ENCODE measurements at places on chromosomes 2 and 18.

DNA sequence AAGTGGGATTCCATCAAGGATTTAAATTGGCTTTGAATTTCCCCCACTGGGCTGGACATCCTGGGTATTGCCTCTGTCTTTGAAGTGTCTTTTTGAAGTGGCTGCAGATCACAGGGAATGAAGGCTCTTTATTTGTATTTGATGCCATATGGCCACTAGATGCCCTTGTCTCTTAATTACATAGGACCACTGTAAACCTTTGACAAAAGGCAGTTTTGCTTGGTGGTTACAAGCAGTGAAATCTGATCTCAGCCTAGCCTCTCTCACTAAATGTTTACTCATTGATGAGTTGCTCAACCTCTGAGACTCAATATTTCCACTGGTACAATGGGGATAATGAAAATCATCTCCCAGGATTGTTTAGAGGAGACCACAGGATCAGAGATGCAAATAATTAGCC lies 102.2 kb downstream of the INSIG2 start:
- DNase-seq: no peak

DNA sequence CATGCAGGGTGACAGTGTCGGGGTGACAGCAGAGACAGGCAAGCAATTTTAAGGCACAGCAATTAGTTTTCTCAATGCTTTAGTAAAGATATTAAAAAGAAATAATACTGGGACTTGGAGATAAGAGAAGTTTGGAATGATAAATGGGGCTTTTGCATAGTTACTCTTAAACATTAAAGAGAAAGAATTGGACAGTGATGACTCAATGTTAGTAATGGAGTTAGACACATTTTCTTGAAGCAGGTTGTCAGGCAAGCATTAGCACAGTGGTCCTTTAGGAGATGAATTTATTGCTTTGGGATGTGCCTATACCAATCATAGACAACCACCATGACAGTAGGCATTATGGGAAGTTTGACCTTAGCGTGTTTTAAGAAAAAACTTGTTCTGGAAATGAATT lies 228.3 kb upstream of the RAB12 start:
- DNase-seq: no peak

DNA sequence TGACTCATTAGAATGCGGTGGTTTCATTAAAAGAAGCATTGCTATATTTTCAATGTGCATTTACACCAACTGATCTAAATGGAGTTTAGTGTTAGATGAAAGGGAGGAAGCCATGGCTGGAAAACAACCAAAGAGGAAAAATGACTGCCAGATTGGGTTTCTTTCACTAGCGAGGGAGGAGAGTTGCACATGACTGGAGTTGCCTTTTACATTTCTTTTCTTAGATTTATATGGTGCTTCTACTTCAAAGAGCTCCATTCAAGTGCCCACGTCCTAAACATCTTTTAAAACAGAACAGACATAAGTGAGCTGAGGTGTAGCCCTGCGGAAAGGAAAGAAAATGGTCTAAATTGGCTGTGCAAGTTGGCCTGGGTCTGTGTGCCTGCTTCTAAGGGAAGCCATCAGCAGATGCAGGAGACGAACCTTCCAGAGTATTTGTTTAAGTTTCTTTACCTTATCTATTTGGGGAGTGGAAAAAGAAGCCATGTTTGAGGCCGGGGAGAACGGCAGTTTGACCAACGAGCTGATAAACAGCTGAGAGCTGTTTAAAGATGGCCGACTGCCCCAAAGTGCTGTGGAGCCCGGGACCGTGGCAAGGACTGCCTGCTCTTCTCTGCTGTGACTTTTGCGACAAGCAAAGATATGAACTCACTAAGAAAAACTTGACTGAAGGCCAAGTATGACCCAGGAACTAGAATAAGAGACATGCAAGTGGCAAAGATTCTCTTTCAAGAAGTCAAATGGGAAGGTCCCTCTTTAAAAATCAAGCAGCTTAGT lies 327.0 kb downstream of the ZNF516 start:
- no peak for DNase-seq

GRCh38 chr18:31672628-31673135 lies 11.7 kb downstream of the B4GALT6 start:
- no peak for DNase-seq

- no peak for DNase-seq
Measured at GRCh38 chr18:45232061-45232460, 383.2 kb upstream of the SLC14A2 start.

- no peak for DNase-seq
Measured at GRCh38 chr2:62208758-62209114, 12.8 kb downstream of the B3GNT2 start.

DNA sequence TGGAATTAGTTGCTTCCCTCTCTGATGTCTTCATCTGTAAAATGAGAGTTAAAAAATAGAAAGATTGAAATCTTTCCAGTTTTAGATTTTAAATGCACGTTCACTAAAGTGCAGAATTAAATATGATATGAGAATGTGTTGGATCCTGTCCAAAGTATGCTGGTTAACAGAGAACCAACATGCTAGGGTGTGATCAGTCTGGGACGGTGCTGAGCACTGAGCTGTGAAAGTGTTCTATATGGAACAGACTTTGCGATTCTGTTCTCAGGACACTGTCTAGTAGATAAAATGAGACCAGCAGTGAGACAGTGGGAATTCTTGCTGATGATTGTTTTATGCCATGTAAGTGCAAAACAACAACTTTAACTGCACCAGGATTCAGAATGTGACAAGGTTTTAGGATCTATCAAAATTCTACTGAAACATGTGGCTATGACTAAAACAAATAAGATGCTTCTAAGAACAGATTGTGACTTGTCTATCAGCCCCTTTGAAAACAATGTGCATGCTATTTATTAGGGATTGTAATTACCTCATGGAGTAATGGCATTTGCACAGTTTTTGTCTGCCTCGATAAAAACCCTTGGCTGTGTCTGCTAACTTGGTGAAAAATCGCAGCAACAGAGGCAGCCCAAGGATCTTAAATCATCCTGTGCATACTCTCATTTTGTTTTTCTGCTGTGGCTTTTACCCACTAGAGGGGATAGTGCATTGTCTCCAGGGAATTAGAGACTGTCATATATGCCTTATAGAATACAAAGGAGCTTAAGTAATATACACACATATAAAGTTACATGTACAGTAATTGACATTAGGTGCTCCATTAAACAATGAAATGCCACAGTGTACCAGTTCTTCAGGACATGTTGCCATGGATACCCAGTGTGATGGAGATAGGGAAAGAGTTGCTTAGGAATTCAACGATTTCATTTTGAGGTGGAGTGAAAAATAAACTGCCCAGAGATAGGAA lies 55.1 kb downstream of the MAP3K20 start:
- no peak for DNase-seq

GRCh38 chr2:14513903-14514302 lies 118.6 kb upstream of the LRATD1 start:
- DNase-seq: no peak

DNA sequence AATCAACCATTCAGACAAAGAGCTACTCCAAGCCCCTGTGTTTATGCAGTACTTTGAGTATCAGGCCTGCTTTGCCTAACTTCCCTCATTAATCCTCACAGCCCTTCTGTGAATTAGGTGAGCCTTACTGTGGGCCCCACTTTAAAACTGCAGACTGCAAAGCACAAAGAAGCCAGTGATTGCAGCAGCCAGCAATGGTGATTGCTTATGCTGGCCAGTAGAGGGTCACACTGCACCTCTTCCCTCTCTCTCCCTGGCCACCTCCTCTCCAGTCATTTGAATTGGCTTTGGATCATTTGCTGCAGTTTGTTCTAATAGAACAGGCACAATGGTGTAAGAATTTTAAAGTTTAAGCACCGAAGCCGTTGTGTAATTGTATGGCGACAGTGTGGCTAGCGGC lies 229.9 kb downstream of the AGPS start:
- no peak for DNase-seq

- DNase-seq: no peak
Measured at GRCh38 chr2:233195027-233195426, 56.4 kb upstream of the ATG16L1 start.

GRCh38 chr18:23237524-23238151 lies 102.4 kb downstream of the CABLES1 start:
- no peak for DNase-seq

DNA sequence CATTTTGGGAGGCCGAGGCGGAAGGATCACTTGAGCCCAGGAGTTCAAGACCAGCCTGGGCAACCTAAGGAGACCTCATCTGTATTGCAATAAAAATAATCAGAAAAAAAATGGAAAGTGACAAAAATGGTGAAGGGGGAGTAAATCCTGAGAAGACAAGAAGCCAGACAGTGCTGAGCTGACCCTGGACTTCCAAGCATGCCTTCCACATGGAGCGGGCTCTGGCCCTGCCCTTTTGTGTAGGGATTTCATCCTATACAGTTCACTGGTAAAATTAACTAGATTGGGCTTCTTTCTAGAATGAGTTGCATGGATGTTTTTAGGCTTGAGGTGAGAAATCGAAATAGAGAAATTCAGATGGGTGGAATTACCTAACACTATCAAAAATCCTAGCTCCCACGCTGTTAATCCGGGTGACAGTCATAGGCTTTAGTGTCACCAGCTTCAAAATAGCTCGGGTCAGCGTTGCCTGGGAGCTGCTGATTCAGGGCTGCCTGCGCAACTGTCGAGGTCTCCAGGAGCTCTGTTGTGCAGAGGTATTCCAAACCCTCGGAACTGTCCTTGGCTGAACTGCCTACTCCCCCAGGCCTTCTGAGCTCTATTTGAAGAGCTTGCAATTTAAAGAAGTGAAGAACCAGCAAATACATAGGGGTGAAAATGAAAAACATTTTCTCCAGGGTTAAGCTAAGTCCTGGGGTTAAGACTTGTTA lies 21.5 kb upstream of the ZNF532 start:
- DNase-seq: no peak

DNA sequence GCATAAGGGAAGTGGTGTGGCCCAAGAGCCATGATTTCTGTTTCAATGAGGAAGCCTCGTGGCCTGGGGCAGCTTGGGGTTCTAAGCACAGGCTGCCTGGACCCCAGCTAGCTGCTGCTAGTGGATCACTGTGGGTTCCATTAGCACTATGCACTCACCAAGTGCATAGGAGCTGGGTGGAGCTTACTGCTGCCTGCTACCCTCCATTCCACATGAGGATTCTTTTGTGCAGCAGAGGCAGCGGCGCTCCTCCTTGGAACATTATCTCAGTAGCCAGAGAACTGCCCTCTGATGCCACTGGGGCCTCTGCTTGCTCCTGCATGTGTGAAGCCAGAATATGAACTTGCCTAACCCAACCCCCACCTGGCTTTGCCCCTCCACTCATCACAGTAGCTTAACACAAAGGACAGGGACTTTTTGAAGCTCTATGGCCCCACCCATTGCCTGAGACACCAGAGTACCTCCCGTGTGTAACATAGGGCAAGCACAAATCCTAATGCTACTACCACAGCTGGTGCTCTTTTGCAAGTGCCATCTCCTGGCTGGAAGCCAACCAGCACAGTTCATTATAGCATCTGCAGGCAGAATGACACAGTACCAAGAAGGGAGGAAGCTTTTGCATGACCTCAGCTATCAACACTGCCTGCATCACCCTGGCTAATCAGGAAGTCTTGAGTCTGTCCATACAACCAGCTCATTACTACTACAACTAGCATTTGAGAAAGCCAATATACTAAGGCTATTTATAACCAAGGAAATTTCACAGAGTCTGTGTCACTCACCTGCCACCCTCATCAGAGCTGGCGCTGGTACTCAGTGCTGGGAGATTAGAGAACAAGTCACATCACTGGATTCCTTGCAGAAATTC lies 297.0 kb upstream of the GULP1 start:
- DNase-seq: no peak

DNA sequence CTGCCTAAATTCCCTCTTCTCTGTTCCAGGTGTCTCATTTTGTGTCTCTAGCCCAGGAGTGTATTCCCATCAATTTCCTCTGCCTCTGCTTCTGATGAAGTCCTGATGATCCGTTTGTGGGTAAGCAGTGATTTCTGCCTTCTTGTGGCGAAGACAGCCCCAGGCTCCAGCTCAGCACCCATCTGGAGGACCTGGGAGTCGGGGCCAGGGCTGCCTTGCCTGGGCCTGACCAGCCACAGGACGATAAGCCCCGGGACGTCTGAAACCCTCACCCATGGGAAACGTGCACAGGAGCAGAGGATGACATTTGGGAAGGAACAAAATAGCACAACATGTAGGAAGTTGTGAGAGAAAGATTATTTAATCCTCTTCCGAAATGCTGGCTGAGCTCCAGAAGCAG lies 206.9 kb downstream of the FBXO15 start:
- no peak for DNase-seq

GRCh38 chr2:26577442-26578112 lies 63.6 kb downstream of the CIB4 start:
- DNase-seq: peak; percentile 48

GRCh38 chr2:126444512-126444911 lies 211.4 kb upstream of the GYPC start:
- no peak for DNase-seq

DNA sequence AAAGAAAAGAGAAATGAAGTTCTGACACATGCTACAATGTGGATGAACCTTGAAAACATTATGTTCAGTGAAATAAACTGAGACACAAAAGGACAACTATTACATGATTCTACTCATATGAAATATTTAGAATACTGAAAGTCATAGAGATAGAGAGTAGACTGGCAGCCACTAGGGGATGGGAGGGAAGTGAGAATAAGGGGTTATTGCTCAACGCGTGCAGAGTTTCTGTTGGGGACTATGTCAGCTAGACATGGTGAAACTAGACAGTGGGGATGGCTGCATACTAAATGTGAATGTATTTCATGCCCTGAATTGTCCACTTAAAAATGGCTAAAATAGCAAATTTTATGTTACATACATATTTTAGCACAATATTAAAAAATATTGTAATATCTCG lies 108.7 kb upstream of the ATL2 start:
- no peak for DNase-seq

- no peak for DNase-seq
Measured at GRCh38 chr2:168039881-168040280, 207.5 kb downstream of the STK39 start.

DNA sequence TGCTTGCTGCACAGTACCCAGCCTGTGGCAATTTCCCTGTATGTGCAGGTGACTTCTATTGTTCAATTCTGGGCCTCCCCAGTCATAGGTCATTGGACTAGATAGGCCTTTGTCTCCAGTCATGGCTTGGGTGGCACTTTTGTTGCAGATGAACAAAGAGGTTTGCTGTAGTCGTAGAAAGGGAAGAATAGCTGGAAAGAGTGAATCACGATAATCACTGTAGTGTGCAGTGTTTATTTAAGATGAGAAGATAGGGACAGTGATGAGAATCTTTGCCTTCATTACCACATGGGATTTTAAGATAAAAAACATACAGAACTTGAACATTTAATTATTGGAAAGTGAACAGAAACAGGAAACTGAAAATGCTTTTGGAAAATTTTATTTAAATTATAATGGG lies 156.1 kb upstream of the CYRIA start:
- no peak for DNase-seq

DNA sequence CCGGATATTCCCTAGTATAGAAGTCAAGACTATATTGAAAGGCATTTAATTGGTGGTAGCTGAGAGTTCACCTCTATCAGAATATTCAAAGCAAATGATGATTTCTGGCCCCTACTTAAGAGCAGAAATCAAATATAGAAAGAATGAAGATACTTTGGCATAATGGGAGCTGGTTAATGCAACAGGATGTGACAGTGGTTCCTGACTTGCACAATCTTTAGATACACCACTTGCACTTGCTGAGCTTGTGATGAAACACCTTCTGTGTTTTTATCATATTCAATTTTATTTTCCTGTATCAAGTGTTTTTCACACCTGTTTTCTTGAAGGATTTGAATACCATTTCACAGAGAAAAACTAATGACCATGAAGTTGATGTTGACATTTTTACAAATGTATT lies 124.1 kb upstream of the CDH19 start:
- no peak for DNase-seq

GRCh38 chr2:127118467-127118866 lies 11.5 kb upstream of the BIN1 start:
- DNase-seq: no peak

- no peak for DNase-seq
Measured at GRCh38 chr2:237451643-237452469, 35.2 kb upstream of the MLPH start.

Data from stimulated activated CD8-positive, alpha-beta memory T cell treated with anti-CD3 and anti-CD28 coated beads, Interleukin-15, amount 100 ng/mL, for 24 hours (primary cell).